ENCODE measurements at places on chromosomes 4 and X. TPM values are rescaled to one million over a fixed set of nuclear protein-coding genes. Genes with fewer than 3 reads are reported as not detected.

GRCh38 chr4:102781570-102781969 lies 20.8 kb upstream of the MANBA start:
- no peak for DNase-seq

DNA sequence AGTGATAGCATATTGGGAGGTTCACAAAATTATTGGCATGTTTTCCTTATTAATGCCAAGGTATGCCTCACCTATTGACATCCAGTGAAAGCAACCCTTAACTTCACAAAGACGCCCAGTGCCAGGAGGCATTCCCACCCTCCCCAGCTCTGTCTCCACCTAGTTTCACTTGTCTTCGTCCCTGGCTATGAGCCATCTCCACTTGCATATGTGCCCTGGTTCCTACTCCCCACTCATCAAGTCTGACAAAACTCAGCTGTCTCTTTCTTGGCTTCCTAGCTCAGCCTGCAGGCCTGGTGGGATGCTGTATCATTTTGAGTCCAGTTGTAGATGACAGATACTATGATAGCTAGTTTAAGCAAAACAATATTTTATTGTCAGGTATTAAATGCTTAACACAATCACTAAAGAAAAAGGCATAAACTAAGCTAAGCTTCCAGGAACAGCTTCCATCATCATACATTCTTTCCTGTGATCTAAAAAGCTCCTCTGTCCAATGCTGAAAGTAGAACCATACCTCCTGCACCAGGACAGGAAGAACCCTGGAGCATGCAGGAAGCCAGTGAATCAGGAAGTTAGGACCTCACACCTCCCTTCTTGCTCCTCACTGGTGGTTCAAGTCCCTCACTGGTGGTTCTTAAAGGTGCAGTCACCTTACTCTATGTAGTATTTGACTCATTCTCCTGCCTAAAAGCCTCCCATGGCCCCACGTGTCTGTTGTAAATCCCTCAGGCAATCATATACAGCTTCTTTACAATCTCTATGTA lies 410.3 kb upstream of the RASGEF1B start:
- DNase-seq: no peak

- DNase-seq: no peak
Observed at GRCh38 chr4:158446106-158446505, 75.6 kb upstream of the RXFP1 start.

NHSL2 gene
- 28.6 TPM for total RNA-seq

GRCh38 chr4:98514741-98515469 lies 143.5 kb downstream of the TSPAN5 start:
- no peak for DNase-seq

- DNase-seq: no peak
Observed at GRCh38 chrX:135535077-135535940, 14.8 kb downstream of the INTS6L start.

DNA sequence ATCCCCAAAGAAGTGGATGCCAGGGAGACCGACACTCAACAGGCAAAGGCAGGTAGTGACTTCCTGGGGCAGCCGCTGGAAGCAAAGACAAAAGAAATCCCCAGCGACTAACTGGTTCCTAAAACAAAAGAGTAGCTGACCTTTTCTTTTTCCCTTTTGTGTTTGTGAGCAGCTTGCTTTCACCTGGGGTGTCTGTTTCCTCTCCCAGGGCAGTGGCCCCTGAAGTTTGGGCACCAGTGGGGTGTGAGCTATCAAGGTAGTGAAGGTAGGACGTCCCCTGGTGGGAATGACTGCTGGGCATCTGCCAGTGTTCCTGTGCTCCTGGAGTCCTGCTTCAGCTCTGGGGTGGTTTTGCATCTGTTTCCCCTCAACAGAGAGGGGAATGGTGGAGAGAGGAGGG lies 41.6 kb upstream of the STIM2 start:
- no peak for DNase-seq

DNA sequence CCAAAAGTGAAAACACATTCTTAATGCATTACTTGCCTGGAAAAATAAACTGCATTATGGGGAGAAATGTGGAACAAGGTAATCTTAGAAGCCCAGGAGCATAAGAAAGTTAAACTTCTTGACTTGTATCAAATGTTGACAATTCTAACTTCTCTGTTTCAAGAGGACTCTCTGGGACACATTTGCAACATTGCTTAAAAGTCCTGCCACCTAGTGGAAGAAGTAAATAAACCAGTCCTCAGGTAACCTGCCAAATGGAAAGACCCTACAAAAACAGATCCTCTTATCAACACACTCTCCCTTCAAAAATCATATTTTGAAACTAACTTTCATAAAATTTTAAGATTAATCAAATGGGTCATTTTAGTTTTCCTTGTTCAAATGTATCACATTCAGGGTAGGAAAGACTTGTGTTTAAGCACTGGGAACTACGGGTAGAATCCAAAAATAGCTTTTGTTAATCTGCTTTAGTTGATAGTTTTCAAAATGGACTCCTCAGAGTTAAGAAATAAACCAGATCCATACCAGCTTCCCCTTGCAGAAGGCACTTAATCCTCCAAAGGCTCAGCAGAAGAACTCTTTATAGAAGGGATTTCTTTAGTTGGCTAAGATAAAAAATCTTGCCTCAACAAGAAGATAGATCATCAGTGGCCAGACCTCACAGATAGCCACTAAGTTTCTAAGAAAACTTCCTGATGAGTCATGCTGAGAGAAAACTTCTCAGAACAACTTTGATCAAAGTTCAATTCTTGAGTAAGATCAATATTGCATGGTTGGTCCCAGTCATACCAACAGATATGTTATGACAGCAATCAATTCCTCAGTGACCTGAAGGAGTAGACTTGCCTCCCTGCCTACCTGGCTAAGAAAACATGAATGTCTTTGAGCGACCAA lies 141.7 kb downstream of the HHIP start:
- DNase-seq: peak; percentile 65

DNA sequence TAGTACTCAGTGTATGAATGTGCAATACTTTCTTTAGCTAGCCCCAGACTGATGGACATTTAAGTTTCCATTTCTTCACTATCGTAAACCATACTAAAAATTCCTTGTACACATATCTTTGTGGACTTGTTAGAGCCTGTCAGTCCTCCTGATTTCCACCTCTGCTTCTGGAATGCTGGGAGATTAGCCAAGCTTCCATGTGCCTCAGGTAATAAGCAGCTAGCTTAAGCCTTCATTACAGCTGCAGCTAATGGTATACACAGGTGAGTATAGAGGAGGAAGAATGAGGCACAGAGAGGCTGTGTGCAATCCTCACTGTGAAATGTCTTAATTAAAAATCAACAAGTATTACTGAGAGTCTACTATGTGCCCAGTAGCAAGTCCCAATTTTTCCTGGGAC lies 9.8 kb downstream of the SMIM9 start:
- DNase-seq: no peak

OPRPN gene
- total RNA-seq: not detected

Measured in dermis blood vessel endothelial cell (primary cell).